ENCODE measurements at places on chromosomes 3 and 15. TPM values are rescaled to one million over a fixed set of nuclear protein-coding genes. Genes with fewer than 3 reads are reported as not detected.

WDR76 gene
- total RNA-seq = 71.1 TPM

CRYBG3 gene
- 6.8 TPM for total RNA-seq

DNA sequence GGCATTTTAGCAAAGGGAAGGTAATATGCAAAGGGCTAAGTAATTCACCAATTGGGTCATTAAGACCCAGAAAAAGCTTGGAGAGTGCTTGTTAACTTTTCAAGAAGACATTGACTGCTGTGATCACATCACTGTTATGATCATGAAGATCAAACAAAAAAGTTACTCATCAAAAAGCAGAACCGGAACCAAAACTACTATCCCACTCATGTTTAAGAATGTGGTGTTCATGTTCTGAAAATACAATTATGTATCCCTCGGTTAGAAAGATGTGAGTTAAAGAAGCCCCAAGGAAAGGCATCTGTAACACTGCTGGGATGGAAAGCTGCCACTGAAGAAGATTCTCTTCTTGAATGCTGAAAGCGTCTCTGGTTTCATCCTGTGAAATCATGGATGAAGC is 32.6 kb downstream of the BBX start:
- no peaks in the 10 kb centered on the region for H3K27me3 ChIP-seq
- no peak overlapping the region for H3K4me3 ChIP-seq
- DNase-seq = no peak
- no peak overlapping the region for H3K27ac ChIP-seq
- peaks cover 5% of the 10 kb centered on the region for H3K4me1 ChIP-seq

DNA sequence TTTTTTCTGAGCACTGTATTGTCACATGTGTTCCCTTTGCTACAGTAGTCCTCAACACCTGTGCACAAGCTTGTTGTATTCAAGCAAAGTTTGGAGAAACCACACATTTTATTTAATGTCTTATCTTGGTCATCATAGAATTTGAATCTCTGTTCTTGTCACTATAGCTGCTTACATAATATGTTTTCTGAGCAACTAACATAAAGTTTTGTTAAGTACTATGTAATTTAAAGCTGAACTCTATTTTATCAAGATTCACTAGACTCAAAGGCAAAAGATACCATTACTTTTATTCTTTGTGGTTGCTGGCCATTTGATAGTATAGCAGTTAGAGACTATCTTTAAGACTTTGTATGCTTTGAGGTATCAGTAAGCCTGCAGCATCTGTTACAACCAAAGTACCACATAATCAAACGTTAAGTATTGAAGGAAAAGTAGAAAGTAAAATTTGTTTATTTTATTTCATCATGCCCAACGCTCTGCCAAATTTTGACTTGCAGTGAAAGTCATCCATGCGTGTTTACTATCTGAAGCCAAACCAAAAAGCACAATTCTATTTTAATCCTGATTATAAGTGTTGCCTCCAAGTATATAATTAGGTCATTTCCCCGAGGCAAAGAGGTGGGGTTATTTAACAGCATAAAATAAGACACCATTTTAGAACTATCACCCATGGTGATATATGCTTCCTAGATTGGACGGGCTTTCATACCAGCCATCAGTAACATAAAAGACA is 10.3 kb upstream of the ABHD10 start:
- no peak for DNase-seq
- H3K36me3 ChIP-seq = no peaks in the 10 kb centered on the region

DNA sequence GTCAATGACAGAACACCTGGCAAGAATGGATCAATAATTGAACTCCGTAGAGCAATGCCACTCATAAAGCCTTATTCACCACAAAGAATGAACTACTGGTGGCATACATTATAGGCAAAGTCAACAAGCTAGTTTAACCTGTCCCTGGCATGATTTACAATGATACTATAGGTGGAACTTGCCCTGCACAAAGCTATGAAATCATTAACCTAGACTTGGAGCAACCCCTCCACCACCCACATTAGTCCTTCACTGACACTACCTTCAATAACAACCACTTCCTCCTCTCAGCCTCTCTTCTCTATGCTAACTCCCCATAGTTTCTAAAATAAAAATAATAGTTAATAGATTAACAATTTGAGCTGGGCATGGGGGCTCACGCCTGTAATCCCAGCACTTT is 54.4 kb downstream of the ACAP2 start:
- H3K27me3 ChIP-seq = no peaks in the 10 kb centered on the region
- no peak overlapping the region for H3K4me3 ChIP-seq
- peaks cover 10% of the 10 kb centered on the region for H3K36me3 ChIP-seq
- no peak for DNase-seq

FBXO40 gene
- total RNA-seq = not detected

CORO2B gene
- total RNA-seq = not detected

DNA sequence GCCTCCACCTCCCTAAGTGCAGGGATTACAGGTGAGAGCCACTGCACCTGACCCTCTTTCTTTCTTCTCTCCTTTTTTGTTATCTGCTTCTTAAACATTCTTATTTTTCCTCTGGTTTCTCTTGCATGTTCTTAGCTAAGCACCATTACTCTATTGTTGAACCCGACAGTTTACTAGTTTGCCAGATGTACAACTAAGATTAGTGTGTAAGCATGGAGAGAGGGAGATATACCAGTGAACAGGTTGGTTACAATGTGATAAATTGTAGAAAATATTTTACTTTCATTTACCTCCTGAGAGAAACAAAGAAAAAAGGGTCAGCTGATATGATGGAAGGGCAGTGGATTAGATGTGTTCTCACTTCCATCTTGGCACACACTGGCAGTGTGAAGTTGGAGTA is 4.9 kb downstream of the HAUS2 start:
- no peak overlapping the region for H3K4me3 ChIP-seq
- H3K36me3 ChIP-seq = peaks cover 13% of the 10 kb centered on the region
- no peak for DNase-seq
- no peaks in the 10 kb centered on the region for H3K27me3 ChIP-seq

DNA sequence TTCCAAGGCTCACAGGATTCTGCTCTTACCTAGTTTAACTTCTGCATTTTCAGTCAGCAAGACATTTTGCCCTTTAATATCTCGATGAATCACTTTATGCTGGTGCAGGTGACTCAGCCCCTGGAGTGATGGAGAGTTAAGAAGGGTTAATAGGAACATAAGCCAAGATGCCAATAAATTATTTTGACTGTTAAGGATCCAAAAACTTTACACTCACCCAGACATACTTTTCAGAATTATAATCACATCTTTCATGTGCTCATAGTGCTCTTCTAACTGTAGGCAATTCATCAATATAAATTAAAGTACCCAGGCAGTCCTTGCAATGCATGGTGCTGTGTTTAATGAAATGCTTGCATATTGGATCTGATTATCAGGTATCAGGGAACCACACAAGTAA is 164.1 kb upstream of the SLC2A2 start:
- H3K4me3 ChIP-seq = no peak overlapping the region
- no peaks in the 10 kb centered on the region for H3K27me3 ChIP-seq
- DNase-seq = no peak
- peaks cover 40% of the 10 kb centered on the region for H3K36me3 ChIP-seq
- H3K27ac ChIP-seq = no peak overlapping the region
- H3K4me1 ChIP-seq = peaks cover 40% of the 10 kb centered on the region

- peaks cover 6% of the 10 kb centered on the region for H3K36me3 ChIP-seq
- H3K4me1 ChIP-seq = peaks cover 41% of the 10 kb centered on the region
- peak overlapping the region; percentile 88 for H3K4me3 ChIP-seq
- peaks cover 18% of the 10 kb centered on the region for H3K27me3 ChIP-seq
These were observed 1.8 kb downstream of the DIPK2A start for GRCh38 chr3:143973259-143974021.

GRCh38 chr15:99154271-99154670 is 49.4 kb downstream of the SYNM start:
- H3K4me1 ChIP-seq = peaks cover 13% of the 10 kb centered on the region
- H3K36me3 ChIP-seq = no peaks in the 10 kb centered on the region
- no peak overlapping the region for H3K27ac ChIP-seq
- H3K4me3 ChIP-seq = no peak overlapping the region
- H3K27me3 ChIP-seq = no peaks in the 10 kb centered on the region
- DNase-seq = no peak

- no peak overlapping the region for H3K27ac ChIP-seq
- H3K27me3 ChIP-seq = peaks cover 5% of the 10 kb centered on the region
- H3K36me3 ChIP-seq = no peaks in the 10 kb centered on the region
- no peak overlapping the region for H3K4me3 ChIP-seq
- H3K4me1 ChIP-seq = no peaks in the 10 kb centered on the region
- no peak for DNase-seq
These were observed 78.5 kb upstream of the AGBL1 start for GRCh38 chr15:86001200-86001599.

ADAMTS7 gene
- 0.47 TPM for total RNA-seq

DNA sequence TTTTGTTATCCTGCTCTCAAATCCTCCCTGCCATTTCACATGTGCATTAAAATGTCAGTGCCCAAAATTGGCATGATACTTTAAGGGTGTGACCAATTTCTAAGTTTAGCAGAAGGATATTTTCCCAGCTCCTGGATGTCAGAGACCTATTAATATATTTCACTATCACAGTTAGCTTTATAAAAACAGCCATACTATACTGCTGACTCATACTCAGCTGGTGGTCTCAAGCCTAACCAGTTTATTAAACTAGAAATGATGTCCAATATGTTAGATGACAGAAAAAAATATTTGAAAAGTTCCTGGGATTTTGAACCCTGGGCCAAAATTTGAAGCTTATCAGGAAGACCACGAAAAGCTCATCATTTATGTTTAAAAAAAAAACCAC is 60.9 kb upstream of the ZNF280D start:
- H3K36me3 ChIP-seq = peaks cover 2% of the 10 kb centered on the region
- peaks cover 4% of the 10 kb centered on the region for H3K27me3 ChIP-seq
- DNase-seq = no peak
- H3K27ac ChIP-seq = no peak overlapping the region
- no peaks in the 10 kb centered on the region for H3K4me1 ChIP-seq
- H3K4me3 ChIP-seq = no peak overlapping the region

SAMD7 gene
- not detected for total RNA-seq

TRH gene
- total RNA-seq = not detected

- peak overlapping the region; percentile 87 for H3K4me3 ChIP-seq
- H3K27ac ChIP-seq = peak overlapping the region; percentile 88
- DNase-seq = no peak
- H3K4me1 ChIP-seq = peaks cover 65% of the 10 kb centered on the region
These were observed 627 bp upstream of the FAM131A start for GRCh38 chr3:184336547-184337398.

GRCh38 chr15:65184305-65184867 is 756 bp downstream of the CLPX start:
- H3K27ac ChIP-seq = peak overlapping the region; percentile 92
- peaks cover 6% of the 10 kb centered on the region for H3K36me3 ChIP-seq
- H3K27me3 ChIP-seq = no peaks in the 10 kb centered on the region
- H3K4me3 ChIP-seq = peak overlapping the region; percentile 98

GRCh38 chr3:138835397-138835757 is 649 bp upstream of the PIK3CB start:
- peak overlapping the region; percentile 94 for H3K4me3 ChIP-seq
- peaks cover 22% of the 10 kb centered on the region for H3K4me1 ChIP-seq
- no peak for DNase-seq

TLR9 gene
- not detected for total RNA-seq

GADL1 gene
- not detected for total RNA-seq

RFTN1 gene
- 97.6 TPM for total RNA-seq

- H3K4me3 ChIP-seq = no peak overlapping the region
- H3K36me3 ChIP-seq = no peaks in the 10 kb centered on the region
- DNase-seq = no peak
- no peak overlapping the region for H3K27ac ChIP-seq
- no peaks in the 10 kb centered on the region for H3K4me1 ChIP-seq
- H3K27me3 ChIP-seq = peaks cover 2% of the 10 kb centered on the region
These were observed 37.6 kb downstream of the SCN5A start for GRCh38 chr3:38611866-38612265.

GRCh38 chr15:60865507-60865906 is 363.6 kb downstream of the RORA start:
- peaks cover 5% of the 10 kb centered on the region for H3K27me3 ChIP-seq
- peaks cover 24% of the 10 kb centered on the region for H3K4me1 ChIP-seq
- peaks cover 3% of the 10 kb centered on the region for H3K36me3 ChIP-seq
- DNase-seq = no peak
- no peak overlapping the region for H3K27ac ChIP-seq

DNA sequence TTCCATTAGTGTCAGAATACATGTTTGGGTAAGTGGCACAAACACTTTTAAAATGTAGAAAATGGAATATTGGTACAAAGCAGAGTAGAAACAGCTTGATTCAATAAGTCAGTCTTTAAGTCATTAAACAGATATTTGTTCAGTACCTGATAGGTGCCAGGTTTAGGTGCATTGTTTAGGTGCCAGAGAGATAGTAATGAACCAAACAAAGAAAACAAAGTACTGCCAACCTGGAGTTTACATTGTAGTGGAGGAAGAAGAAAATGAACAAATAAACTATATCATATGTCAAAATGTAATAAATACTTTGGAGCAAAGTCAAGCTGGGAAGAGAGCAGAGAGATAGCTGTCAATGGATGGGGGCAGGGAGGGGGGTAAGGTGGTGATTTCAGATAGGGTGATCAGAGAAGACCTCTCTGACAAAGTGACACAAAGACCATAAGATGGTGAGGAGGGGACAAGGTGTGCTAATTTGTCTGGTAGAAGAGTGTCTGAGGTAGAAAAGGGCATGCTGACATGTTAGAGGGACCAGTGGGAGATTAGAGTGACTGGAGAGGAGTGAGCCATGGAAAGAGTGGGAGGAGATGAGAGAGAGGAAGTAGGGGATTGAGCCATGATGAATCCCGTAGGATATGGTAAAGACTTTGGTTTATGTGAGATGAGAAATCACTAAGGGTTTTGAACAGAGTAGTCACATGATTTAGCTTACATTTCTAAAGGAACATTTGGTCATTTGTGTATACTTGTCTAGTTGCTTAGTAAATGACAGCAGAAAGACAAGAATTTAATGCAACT is 128.2 kb downstream of the UBE2E2 start:
- H3K36me3 ChIP-seq = no peaks in the 10 kb centered on the region
- no peaks in the 10 kb centered on the region for H3K4me1 ChIP-seq
- no peak for DNase-seq
- H3K27ac ChIP-seq = no peak overlapping the region

GRCh38 chr15:77826006-77826695 is 193.4 kb upstream of the LINGO1 start:
- no peaks in the 10 kb centered on the region for H3K36me3 ChIP-seq
- H3K27me3 ChIP-seq = peaks cover 14% of the 10 kb centered on the region
- no peaks in the 10 kb centered on the region for H3K4me1 ChIP-seq
- no peak overlapping the region for H3K4me3 ChIP-seq
- no peak overlapping the region for H3K27ac ChIP-seq

- DNase-seq = no peak
- no peaks in the 10 kb centered on the region for H3K36me3 ChIP-seq
- no peak overlapping the region for H3K4me3 ChIP-seq
- no peak overlapping the region for H3K27ac ChIP-seq
These were observed 18.6 kb downstream of the UROC1 start for GRCh38 chr3:126498929-126499328.

GRCh38 chr3:56257826-56258225 is 210.4 kb downstream of the ERC2 start:
- no peak for DNase-seq
- H3K4me1 ChIP-seq = no peaks in the 10 kb centered on the region
- H3K27me3 ChIP-seq = peaks cover 4% of the 10 kb centered on the region
- H3K36me3 ChIP-seq = no peaks in the 10 kb centered on the region
- no peak overlapping the region for H3K27ac ChIP-seq

GRCh38 chr3:186746008-186746407 is 28.8 kb downstream of the KNG1 start:
- DNase-seq = no peak
- peaks cover 12% of the 10 kb centered on the region for H3K27me3 ChIP-seq
- no peak overlapping the region for H3K4me3 ChIP-seq
- H3K27ac ChIP-seq = no peak overlapping the region
- no peaks in the 10 kb centered on the region for H3K4me1 ChIP-seq

- H3K36me3 ChIP-seq = no peaks in the 10 kb centered on the region
- H3K4me1 ChIP-seq = peaks cover 2% of the 10 kb centered on the region
- peaks cover 2% of the 10 kb centered on the region for H3K27me3 ChIP-seq
- H3K27ac ChIP-seq = no peak overlapping the region
These were observed 62.3 kb downstream of the UBP1 start for GRCh38 chr3:33377931-33378330.

TEX9 gene
- total RNA-seq = 0.67 TPM

All from activated T-helper 1 cell treated with anti-CD3 and anti-CD28 coated beads, Interleukin-12 subunit alpha, Interleukin-12 subunit beta, Interleukin-2, Interleukin-4 antibody, amounts not matched to agents 30 ng/mL and 10 ng/mL and 1 ng/mL, durations not matched to agents 14 hours and 24 hours and 36 hours (primary cell).